ENCODE measurements at places on chromosomes 6 and 20. TPM values are rescaled to one million over a fixed set of nuclear protein-coding genes. Genes with fewer than 3 reads are reported as not detected.

GRCh38 chr6:33947916-33948594 lies 144.3 kb upstream of the MLN start:
- DNase-seq: no peak

DNA sequence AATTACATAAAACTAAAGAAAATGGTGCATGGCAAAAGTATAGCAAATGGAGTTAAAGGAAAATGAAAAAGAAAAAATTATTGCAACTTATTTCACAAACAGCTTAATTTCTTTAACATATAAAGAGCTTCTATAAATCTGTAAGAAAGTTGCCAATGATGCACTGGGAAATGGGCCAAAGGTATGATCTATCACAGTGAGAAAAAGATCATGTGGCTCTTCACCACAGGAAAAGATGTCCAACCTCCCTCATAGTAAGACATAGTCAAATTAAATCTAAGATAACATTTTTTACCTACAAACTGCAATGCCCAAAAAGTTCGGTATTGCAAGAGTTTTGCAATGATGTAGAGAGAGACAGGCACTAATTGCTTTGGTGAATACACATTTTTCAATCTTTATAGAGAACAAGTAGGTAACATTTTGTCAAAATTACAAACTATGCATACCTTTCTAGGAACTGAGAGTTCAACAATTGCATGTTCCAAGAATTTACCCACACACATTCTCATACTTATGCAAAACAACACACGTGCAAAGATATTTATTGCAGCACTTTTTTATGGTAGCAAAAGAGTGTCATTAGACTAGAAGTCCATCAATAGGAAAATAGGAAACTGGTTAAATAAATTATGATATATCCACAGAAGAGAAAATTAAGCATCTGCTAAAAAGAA lies 372.6 kb downstream of the QKI start:
- DNase-seq: no peak

DNA sequence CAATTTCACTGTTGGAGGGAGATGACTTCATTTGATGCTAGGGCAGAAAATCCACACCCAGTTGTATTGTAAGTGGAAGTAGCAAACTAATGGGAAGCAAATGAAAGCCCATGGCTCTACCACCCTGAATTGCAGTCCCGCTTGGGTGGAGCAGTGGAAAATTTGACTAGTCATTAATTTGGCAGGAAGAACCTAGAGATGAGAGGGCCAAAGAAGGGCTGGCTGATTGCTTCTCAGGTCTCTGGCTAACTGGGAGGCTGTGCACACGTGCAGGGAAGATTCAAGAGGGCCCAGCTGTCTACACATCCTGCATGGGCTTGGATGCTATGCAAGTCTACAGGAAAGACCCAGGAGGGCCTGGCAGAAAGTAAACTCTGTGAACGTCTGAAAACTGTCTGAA lies 466.2 kb downstream of the TFAP2A start:
- DNase-seq: no peak

DNA sequence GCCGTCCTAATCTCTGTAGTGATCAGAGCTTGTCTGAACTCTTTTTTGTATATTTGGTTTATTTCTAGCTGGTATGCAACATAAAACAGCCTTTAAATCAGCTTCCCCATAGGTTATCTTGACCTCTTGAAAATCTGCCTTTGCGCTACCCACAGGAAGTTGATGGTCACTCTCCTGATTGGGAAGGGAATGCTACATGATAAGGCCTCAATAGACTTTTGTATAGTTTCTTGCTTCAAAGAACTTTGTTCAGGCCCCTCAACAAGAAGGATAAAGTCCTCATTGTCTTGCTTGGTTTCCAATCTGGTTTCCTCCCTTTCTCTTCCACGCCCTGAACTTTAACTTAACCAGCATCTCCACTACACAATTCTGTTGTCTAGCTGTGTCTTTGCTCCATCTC lies 95.4 kb upstream of the TENT5A start:
- no peak for DNase-seq

DNA sequence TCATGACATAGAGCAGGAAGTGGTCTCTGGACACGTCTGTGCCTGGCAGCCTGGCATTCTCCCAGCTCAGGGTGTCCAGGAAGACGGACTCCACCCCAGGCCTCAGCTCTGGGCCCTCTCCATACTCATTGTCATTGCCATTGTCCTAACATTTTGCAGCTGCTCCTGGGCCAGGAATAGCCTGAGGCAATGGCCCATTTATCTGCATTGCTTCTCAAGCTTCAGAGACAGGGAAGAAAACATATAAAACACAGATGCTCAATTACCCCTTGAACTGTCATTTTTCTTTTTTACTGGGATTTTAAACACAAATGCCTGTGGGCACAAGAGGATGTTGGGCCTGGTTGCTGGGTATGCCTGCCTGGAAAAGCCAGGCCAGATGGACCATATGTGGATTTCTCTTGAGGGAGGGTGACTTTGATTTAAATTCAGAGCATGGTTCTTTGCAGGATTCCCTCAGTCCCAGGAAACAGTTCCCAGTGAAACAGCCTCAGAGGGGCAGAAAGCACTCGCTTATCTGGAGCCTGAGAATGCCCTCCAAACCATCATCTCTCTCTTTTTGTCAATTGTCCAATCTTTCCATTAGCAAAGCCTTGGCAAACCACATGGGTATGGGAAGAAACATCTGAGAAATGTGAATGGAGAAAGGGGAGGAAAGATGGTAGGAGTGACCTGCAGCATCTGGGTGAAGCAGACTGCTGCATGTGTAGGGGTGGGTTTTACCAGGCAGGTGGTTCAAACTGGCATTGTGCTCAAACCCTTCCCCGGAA lies 17.9 kb downstream of the LAMP5 start:
- DNase-seq: no peak

DNA sequence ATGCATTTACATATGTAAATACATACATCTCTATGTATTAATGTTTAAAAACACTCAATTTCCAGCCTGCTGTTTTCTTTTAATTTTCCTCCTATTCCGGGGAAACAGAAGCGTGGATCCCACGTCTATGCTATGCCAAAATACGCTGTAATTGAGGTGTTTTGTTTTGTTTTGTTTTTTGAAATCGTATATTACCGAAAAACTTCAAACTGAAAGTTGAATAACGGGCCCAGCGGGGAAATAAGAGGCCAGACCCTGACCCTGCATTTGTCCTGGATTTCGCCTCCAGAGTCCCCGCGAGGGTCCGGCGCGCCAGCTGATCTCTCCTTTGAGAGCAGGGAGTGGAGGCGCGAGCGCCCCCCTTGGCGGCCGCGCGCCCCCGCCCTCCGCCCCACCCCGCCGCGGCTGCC lies 355 bp upstream of the BMP2 start:
- no peak for DNase-seq

DNA sequence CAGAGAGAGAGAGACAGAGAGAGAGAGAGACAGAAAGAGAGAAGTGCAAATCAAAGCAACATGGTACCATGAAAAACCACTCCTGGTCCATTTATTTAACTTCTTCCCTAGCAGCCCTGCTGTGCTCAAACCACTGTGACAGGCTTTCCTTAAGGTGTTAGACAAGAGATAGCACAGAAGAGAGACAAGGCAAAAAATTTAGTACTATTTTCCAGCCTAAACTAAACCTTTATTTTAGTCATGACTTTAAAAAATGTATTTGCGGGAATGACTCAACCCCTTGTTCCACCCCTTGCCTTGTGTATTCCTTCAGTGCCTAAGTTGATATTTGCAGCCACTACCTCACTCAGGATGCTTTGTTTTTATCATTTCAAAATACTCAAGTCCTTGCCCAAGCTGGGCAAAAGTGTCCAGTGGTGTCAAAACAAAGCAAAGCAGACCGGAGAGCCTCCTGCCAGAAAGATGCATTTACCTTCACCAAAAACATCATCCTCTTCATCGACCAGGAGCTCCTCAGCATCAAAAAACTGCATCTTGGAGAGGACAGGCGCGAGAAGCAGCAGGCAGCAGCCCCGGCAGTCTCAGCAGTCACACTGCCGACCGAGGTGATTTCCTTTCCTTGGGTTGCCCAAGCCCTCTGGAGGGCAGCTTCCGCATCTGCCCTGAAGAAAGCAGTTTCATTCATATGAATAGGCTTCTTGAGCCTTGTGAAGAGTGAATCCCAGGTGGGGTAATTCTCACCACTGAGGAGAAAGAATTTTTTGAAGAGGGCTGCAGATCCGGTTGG lies at the start of gene RIPOR2:
RIPOR2 (minus strand) TSS at position 595 of the 787 bp plus-strand sequence; CDS start at position 533, 62 bp downstream.
- DNase-seq: no peak

DNA sequence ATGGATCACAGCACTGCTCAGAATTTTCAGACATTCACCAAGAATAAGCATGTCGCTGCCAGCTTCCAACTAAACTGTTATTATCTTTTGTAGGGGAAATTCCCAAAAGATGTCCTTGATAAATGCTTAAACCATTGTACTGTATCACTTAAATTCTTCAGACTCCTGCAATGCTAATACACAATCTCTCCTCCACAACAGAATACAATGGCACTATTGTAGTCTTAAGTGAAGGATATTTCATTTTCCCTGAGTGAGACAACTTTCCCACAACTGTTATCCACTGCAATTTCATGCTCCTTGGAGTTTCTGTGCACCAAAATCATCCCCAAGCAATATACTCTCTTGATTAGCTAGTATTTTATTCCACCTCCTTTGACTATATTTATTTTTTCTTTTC lies 189.7 kb downstream of the COL9A1 start:
- no peak for DNase-seq

- DNase-seq: no peak
Measured at GRCh38 chr6:654136-654535, 2.8 kb downstream of the HUS1B start.

- no peak for DNase-seq
Measured at GRCh38 chr20:6053776-6054688, at the start of gene LRRN4. LRRN4 (minus strand) TSS chr20:6054060; CDS start chr20:6052799, 1,261 bp downstream.

GRCh38 chr6:132936646-132937045 lies 122.3 kb downstream of the RPS12 start:
- no peak for DNase-seq

DNA sequence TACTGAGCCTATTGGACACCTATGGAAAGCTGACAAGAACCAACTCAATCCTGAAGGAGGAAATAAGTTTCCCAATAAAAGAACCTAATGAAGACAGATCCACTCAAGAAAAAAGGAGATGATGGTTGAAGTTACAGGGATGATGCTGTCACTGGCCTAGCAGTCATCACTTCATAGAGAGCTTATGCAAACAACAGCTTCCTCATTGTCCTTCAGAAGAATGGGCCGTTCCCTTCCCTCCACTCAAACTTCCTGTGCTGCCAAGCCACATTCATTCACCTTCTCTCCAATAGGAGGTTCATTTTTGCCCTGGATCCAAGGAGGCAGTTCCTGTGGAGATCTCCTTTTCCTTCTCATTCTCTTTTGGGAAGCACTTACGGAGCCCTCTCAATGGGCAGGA lies 13.8 kb upstream of the PM20D2 start:
- DNase-seq: no peak

- DNase-seq: no peak
Measured at GRCh38 chr20:37341632-37342031, 4.3 kb upstream of the SRC start.

DNA sequence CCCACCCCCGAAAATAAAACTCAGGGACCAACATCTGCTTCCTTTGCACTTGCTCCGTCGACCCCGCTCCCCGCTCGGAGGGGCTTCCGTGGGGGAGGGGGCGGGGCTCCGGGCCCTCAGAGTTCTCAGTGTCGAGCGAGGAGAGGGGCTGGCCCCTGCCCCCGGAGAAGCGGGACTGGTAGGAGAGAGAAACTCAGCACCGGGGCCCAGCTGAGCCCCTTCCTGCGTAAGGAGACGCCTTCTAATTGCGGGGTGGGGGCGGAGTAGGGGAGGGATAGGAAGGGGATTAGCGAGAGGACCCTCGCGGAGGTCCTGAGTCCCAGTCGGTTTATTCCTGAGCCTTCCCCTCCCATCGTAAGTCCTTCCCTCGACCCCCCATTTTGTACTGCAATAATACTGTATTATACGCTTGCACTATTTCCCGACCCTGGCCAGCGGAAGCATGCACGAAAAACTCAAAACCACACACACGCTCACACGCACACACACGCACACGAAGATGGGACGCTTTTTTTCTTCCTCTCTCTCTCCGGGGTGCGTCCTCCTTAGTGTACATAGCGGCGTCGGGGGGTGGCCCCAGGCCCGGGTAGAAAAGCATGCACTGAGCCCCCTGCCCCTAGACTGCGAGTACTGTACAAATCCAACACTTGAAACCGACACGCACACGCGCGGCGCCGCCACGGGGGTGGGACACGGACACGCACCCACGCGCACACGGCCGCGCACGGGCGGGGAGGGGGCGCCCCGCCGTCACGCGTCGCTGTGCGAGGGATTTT lies 22.1 kb upstream of the SLC22A7 start:
- no peak for DNase-seq

- peak; percentile 53 for DNase-seq
Measured at GRCh38 chr20:62618611-62619529, 23.4 kb upstream of the SLCO4A1 start.

Gene RAD21L1
- not detected for polyA plus RNA-seq

Gene CLIC5
- polyA plus RNA-seq: 30.2 TPM

All from psoas muscle (tissue), 8 donors.